ENCODE measurements at places on chromosomes 2 and 18.

GRCh38 chr2:149768320-149768799 lies 180.8 kb upstream of the MMADHC start:
- DNase-seq = no peak

DNA sequence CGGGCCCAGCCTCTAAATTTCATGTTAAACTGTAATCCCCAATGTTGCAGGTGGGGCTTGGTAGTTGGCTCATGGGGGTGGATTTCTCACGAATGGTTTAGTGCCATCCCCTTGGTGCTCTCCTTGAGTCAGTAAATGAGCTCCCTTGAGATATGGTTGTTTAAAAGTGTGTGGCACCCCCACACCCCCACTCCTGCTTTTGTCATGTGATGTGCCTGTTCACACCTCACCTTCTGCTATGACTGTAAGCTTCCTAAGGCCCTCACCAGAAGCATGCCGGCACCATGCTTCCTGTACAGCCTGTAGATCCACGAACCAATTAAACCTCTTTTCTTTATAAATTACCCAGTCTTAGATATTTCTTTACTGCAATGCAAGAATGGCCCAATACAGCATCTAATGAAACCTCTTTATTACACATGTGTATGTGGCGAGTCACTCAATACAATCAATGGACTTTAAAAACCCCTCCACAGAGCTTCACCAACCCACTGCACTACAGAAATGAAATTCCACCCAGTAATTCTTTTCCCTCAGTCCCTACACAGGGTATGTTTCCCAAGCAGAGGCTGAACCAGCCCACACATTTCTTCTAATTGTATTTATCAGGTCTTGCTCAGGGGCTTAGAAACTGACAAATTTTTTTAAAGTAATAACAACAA lies 47.3 kb downstream of the WDFY1 start:
- no peak for DNase-seq

GRCh38 chr2:128395196-128395595 lies 76.5 kb upstream of the HS6ST1 start:
- no peak for DNase-seq

DNA sequence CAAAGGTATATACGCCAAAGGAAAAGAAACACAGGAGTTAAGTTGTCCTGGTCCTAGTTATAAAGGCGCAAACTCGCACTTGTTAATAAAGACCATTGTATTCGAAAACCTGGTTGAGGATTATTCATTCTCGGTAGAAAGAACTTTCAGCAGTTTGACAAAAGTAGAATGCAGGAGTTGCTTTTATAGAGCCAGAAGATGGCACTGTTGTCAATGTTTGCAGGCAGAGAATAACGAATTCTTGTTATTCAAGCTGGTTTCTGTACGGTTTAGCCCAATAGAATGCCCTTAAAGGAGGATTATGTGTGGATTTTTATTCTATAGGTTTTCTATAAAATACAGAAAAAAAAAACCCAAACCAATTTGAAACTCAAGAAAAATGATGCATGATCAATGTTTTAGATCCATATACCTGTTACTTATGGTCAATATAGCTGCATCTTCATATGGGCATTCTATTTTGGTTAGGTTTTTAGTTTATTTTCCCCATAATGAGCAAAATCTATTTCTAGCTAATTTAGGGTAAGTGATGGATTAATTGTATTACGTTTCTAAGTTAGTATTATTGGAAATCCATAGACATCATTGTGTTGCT lies 510.3 kb downstream of the PLCL1 start:
- no peak for DNase-seq

DNA sequence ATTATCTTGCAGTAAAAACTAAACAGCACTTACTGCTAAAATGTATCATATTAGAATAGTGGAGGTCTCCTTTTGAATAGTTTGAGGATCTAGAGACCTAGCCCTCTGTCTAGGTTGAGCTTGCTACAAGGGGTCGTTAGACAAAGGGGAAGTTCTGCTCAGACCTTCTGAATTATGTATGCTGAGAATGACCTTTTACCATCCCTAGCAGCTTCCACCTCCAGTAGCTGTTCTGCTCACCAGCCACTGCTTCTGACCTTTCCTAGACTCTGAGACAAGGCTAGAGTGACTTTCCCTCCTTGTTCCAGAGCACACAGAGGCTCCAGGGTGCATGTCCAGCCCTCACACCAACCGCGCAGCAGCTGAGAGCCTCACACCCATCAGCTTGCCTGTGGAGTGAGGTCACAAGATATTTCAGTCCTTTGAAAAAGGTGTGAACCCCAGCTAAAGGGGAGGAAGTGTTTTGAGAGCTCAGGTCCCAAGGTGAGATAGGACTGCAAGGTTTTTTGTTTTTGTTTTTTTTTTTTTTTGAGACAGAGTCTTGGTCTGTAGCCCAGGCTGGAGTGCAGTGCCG lies 289.3 kb upstream of the TNP1 start:
- no peak for DNase-seq

- no peak for DNase-seq
Measured at GRCh38 chr18:27549335-27550039, 364.4 kb upstream of the CHST9 start.

GRCh38 chr2:219572237-219573001 lies at the start of gene INHA:
Gene INHA, plus strand, starts transcription at chr2:219572310. Its CDS starts 65 bp downstream, at chr2:219572375.
- no peak for DNase-seq

DNA sequence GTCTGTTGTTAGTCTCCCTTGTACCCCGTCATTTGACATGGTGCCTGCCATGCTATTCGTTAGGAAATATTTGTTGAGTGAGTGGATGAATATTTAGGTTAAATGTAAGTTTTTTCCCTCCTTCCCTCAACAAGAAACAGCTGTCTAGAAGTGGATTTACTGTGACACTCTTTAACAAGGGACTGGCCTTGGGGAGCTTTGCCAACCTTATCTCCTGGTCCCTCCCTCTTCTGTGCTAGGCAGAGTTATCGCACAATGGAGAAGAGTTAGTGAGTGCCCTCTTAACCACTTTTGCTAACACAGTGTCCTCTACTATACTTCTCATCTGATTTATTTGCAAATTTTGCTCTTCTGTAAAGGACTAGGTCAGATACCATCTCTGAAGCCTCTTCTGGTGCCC lies 61.2 kb downstream of the DIS3L2 start:
- no peak for DNase-seq

GRCh38 chr18:74294526-74294925 lies 2.8 kb upstream of the CYB5A start:
- no peak for DNase-seq

Data from ovary (tissue), 10 donors.